ENCODE measurements at places on chromosomes 4 and X.

- DNase-seq = no peak
Measured at GRCh38 chr4:163808011-163808410, 313.5 kb downstream of the TMA16 start.

DNA sequence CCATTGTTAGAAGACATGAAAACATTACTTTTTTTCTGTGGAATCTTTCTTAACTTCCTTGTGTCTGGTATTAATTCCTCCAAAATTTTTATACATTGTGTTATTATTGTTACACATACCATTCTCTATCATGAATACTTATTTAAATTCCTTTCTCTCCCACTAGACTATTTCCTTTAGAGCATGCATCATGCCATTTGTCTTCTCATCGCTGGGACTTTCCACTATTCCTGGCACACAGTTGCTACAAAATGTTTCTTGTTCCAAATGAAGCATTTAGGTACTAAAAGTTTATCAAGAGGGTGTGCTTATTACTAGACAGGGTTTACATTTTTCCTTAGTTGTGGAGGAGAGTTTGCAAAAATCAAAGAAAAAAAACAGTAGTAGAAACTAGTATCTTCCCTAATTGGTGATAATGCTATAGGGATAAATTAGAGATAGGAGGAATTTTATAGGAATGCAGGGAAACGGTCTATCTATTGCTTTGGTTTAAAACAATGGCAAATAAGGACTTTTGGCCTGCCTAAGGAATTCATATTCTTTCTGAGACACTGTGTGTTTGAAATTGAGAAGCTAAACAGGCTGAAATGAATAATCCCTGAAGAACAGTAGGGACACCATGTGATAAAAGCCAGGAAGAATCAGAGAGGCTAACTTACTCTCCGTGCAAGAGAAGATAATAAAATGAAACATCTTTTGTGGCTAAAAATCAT is 187.5 kb upstream of the TBC1D9 start:
- DNase-seq = peak; percentile 93

DNA sequence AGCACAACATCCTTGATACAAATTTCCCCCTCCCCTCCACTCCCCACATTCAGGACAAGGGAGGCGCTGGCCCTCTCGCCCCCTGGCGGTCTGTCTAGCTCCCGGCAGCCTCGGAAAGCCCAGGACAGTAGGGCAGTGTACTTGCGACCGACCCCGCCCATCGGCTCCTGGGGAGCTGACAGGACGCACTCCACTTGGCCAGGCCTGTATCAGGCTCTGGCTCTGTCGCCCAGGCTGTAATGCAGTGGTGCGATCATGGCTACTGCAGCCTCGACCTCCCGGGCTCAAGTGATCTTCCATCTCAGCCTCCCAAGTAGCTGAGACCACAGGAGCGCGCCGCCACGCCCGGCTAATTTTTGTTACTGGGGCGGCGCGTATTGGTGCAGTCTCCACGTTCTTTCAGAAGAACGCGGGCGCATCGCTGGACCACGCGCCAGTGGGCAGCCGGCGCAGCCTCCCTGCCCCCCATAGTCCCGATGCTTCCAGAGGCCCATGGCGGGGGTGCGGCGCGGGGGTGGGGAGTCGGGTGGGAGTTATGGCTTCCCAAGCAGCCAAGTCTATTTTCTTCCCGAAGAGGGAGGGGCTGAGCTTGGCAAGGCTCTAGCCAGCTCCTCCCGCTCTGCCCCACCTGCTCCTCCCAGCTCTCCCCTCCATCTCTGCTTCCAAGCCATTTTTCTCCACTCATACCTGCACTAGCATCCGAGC is 7.8 kb upstream of the AKAP14 start:
- DNase-seq = peak; percentile 59

DNA sequence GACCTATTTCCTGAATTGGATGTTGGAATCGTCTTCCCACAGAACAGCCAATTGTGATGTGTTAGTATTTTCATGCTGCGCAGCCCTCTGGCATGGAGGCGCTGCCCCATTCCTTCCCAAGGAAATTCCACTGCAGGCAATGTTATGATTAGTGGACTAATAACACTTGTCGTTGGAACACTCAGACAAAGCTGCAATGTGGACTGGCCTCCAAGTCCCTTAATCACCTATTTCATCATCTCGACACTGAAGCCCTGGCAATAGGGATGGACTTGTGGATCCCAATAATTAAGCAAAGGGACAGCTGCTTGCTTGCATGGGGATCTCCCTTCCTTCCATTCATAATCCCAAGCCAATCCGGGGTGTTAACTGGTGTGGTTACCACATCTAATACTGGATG is 78.8 kb upstream of the PLAC1 start:
- no peak for DNase-seq

DNA sequence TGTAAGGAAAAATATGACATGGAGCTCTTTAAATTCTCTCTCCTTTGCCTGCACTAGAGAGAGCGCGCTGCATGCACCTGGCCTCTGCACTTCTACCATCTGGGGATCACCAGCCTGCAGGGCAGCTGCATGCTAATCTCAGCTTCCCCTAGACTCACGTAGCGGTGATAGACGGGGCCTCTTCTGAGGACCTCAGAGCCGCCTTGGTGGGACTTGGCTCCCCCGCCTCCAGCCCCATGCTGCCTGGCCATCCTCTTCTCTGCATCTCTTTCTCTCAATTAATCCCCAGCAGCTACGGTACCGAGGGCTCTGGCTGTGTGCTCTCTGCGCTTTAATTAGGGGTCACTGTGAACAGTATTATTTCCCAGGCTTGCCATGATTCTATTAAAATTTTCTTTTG is 52.8 kb upstream of the PSAPL1 start:
- DNase-seq = no peak

GRCh38 chrX:107763647-107764046 is 11.9 kb downstream of the TSC22D3 start:
- no peak for DNase-seq

DNA sequence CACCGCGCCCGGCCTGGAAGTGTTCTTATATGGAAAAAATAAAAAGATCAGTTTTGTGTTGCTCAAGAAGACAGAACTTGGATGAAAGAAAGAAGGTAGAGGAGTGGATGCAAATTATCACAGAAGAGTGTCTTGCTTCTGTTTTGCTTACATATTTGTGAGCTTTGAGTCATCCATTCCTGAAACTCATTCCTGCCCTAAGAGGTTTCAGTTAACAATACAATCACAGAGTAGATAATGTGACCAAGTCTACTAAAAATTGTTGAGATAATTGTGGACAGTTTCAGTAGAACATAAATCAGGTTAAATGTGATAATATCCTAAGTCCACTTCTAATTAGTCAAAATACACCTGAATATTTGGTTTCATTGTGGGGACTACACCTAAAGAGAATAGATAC is 26.4 kb upstream of the LRCH2 start:
- DNase-seq = no peak

DNA sequence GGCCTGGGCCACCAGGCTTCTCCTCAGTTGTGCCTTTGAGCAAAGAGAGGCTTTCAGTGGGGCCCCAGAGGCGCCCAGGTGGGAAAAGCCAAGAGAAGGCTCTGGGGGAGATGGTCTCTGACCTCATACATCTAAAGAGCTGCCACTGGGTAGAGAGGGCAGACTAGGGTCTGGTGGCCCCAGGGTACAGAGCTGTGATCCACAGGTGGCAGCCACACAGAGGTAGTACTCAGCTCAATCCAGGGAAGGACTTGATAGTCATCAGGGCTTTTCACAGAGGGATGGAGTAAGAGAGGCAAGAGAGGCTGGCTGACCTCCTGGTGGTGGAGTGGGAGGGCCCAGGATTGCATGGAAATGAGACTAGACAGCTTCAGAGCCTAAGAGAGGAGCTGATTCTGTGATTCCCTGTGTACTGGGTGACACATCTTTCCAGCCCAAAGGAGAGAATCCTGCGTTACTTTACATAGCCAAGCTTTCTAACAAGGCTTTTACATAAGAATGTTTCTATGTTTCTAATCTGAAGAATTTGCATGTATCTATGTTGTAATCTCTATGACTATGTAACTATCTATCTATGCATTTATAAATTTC is 53.2 kb upstream of the PJA1 start:
- no peak for DNase-seq

GRCh38 chrX:150692831-150693724 is at the start of gene MTMR1:
MTMR1 (plus strand) TSS chrX:150693396; CDS start chrX:150693531, 135 bp downstream.
- peak; percentile 14 for DNase-seq

- DNase-seq = no peak
Measured at GRCh38 chrX:24124244-24124799, 25.2 kb upstream of the ZFX start.

DNA sequence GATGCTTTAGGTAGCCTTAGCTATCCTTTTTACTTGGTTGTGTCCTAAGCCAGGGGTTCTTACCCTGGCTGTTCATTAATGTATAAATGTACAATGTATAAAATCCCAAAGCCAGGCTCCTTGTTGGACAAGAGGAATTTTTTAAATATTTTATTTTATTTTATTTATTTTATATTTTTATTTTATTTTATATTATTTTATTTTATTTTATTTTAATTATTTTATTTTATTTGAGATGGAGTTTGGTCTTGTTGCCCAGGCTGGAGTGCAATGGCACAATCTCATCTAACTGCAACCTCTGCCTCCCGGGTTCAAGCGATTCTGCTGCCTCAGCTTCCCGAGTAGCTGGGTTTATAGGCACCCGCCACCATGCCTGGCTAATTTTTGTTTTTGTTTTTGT is 8.1 kb upstream of the SLC2A9 start:
- DNase-seq = no peak

- peak; percentile 1 for DNase-seq
Measured at GRCh38 chrX:6729626-6730025, 194.7 kb upstream of the VCX3A start.

GRCh38 chrX:107676559-107677378 is 48.5 kb downstream of the PRPS1 start:
- DNase-seq = peak; percentile 91

DNA sequence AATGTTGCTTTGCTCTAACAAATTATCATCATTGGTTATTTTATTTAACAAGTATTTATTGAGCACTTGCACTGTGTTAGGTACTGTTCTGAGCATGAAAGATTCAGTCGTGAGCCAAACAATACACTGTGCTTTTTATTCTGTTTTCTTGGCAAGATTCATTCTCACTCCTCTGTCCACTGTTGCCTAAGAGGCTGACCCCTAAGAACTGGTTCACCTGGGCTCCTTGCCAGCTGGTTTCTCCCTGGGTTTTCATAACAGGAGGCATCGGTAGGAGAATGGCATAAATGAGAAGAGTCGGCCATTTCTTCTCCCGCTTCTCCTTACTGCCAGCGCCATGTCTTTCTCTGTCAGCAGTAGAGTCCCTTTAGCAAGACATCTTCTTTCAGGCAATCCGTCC is 243.7 kb upstream of the DIAPH2 start:
- no peak for DNase-seq

DNA sequence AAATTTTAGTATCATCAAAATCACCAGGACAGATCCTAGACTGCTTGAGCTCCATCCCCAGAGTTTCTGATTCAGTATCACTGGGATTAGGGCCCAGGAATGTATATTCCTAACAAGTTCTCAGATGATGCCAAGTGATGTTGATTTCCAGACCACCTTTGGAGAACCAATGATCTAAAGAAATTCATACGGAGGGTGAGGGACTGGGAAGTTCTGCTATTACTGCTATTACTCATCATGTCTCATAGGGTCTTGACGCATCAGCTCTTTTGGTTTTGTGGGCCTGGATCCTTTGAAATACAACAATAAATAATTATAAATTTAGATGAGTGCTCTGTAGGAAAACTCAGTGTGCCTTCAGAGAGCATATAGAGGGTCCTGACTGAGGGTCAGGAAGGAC is 59.8 kb upstream of the LGI2 start:
- DNase-seq = peak; percentile 12

DNA sequence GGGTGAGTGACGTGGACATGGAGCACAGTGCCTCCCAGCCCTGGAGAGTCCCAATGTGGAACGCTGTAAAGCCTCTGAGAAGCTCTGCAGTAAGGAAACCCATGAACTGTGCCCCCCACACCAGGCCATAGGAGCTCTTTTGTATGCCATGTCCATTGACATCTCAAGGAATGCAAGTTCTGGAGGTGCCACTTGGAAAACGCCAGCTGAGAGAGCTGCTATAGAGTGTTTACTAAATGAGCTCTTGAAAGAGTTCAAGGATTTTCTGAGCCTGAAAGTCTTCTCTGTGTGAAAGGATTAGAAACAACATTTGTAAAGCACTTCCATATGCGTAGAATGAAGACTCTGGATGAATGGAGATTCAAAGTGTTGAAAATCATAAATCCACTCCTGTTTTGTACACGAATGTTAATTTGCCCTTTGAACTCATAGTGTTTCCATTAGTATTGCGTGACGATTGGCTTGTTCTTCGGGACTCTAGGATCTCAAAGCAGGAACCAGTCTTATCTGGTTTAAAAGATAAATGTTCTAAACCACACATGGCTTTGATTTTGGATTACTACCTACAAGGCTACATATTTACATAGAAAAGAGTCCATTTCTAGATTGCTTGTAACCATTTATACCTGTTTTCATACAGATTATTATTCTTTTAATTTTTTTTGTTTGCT is 41.8 kb upstream of the STOX2 start:
- DNase-seq = no peak

DNA sequence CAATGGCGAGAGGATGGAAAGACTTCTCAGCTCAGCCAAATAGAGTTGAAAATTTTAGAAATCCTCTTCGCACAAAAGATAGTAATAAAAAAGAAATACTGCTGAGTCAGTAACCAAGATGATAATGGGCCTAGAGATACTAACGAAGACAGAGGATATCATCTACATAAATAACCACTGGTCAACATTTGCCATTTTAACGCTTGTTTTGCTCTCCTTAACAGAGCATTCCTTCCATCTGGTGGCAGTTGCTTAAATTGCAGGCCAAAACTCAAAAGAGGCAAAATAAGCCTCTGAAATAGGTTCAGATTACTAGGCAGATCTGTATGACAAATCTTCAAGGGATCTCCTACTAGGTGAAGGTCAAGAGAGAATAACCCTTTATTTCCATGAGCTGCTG is 51.7 kb upstream of the MCF2 start:
- DNase-seq = no peak

DNA sequence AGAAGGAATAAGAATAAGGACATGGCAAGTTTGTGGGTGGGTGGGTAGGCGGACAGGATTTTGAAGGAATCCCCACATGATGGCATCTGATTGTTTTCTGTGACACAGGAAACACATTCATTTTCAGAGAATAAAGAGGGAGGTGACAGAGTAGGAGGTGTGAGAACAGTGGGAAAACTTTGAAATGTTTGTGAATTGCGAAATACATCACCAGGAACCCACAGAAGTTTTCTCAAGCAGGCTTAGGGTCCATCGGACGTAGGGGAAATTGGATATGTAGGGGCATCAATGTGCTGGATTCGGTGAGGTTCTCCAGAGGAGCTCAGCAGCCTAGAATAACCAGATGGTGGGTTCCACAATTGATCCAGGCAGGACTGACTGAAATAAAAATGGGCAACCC is 171.6 kb downstream of the GLRA2 start:
- no peak for DNase-seq

DNA sequence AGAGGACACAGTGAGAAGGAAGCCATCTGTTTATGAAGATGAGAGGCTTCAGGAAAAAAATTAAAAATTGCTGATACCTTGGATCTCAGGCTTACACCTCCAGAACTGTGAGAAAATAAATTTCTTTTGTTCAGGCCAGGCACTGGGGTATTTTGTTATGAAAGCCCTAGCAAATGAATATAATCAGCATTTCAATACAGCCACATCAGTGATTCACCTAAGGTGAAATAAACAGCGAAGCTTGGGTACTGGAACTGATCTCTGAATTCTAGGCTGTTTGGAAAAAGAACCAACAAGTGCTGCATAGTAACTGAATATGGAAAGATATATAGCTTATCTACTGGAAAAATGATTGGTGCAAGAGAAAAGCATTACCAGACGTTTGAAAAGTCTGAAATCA is 88.5 kb downstream of the PDS5A start:
- DNase-seq = no peak

- DNase-seq = no peak
Measured at GRCh38 chrX:81537723-81538122, 335.8 kb downstream of the SH3BGRL start.

GRCh38 chr4:127788517-127788916 is 6.4 kb downstream of the HSPA4L start:
- peak; percentile 4 for DNase-seq

All from fibroblast of skin of scalp (primary cell).